Pulmonary artery endothelial cell (primary cell): ENCODE measurements at places on chromosomes 6 and 20.

GRCh38 chr6:168909288-168909687 lies 344.4 kb downstream of the THBS2 start:
- DNase-seq: no peak

DNA sequence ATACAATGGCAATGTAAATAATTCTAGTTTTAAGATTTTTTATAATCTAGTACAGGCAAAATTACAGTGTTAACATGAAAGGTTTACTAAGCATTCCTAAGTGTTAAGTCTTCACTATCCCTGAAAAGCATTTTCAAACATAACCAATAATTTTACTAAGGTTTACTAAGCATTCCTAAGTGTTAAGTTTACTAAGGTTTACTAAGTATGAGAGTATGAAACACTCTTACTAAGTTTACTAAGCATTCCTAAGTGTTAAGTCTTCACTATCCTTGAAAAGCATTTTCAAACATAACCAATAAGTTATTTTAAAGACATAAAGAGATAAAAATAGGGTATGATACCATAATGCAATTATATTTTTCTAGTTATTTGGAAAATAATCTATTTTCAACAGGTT lies 82.6 kb downstream of the PRSS35 start:
- DNase-seq: no peak

- DNase-seq: no peak
Measured at GRCh38 chr6:158467923-158468322, 92.0 kb upstream of the TMEM181 start.

DNA sequence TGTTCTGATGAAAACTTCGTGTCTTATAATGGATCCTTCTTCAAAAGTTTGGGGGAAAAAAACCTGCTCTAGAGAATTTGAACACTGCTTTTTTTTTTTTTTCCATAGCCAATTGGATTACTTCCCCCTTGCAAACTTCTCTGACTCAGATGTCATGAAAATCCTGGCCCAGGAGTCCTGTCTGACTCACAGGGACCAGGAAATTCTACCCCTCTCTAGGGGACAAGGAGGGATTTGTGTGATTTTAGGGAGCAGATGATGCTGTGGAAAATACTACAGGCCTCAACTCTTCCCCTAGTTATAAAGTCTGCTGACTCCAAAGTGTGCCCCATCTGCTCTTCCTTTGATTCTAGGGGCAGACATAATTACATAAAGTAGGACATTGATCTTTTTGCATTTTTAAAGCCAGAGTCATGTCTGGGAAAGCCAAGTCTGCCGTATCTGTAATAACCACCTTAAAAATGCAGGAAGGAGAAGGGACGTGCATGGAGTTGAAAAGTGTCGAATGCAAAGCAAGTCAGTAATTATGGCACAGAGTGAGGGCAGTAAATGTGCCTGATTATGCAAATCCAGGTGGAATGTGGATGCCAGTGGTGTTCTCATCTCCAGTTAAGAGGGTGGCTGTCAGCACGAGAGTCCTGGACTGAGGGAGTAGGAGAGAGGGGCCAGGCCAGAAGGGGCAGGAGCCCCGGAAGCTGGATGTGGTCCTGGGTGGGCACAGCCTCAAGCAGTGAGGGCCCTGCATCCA lies 144.3 kb upstream of the SULF2 start:
- no peak for DNase-seq

- DNase-seq: no peak
Measured at GRCh38 chr6:49815166-49815565, 28.1 kb upstream of the PGK2 start.

- no peak for DNase-seq
Measured at GRCh38 chr6:25177500-25178028, 101.6 kb upstream of the CARMIL1 start.
